ENCODE measurements at places on chromosomes 16 and 17. TPM values are rescaled to one million over a fixed set of nuclear protein-coding genes. Genes with fewer than 3 reads are reported as not detected.
A peak's percentile ranks its signal among the peaks of the same experiment; 100 is the strongest.

BAIAP3 gene
- total RNA-seq: 6.8 TPM

ABCA9 gene
- total RNA-seq: 18.1 TPM

DNA sequence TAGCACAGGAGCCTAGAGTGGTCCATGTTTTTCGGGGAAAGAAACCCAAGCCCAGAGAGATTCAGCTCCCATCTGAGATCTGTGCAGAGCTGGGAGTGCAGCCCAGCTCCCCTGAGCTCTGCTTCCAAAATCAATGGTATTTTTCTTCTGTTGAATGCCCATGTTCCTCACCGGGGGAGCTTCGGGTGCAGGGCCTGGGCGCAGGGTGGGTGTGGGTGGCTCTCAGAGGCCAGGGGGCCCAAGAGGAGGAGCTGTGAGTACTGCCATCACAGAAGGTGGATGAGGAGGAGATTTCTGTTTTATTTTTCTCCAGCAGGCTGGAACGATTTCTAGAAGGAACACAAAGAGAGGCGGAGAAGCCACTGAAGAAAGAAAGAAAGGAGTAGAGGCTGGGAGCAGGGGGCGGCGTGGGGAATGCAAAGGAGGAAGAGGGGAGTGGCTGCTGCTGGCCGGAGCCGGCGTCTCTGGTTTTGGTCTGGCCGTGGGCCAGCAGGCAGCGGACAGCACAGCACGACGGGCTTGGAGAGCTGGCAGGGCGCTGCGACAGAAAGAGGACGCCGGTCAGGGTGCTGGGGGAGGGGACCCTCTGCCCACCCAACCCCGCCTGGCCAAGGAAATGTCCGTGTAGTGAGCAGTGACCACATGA is 76.2 kb upstream of the KSR1 start:
- no peak overlapping the region for H3K27ac ChIP-seq
- H3K4me3 ChIP-seq: peak overlapping the region; percentile 9
- H3K27me3 ChIP-seq: no peaks in the 10 kb centered on the region
- H3K4me1 ChIP-seq: peaks cover 26% of the 10 kb centered on the region

SDR42E2 gene
- not detected for total RNA-seq

RASL10B gene
- total RNA-seq: 1.0 TPM

GRCh38 chr17:78252111-78252634 is 20.7 kb downstream of the TMEM235 start:
- no peak for DNase-seq
- H3K36me3 ChIP-seq: no peaks in the 10 kb centered on the region
- H3K27me3 ChIP-seq: no peaks in the 10 kb centered on the region

GRCh38 chr17:35170968-35171771 is 23.0 kb downstream of the SLC35G3 start:
- peaks cover 9% of the 10 kb centered on the region for H3K4me1 ChIP-seq
- no peaks in the 10 kb centered on the region for H3K27me3 ChIP-seq
- H3K27ac ChIP-seq: no peak overlapping the region
- H3K4me3 ChIP-seq: no peak overlapping the region
- DNase-seq: peak; percentile 40
- H3K36me3 ChIP-seq: no peaks in the 10 kb centered on the region

EME1 gene
- total RNA-seq: 1.3 TPM

Measured in upper lobe of left lung (tissue), 6 donors.